LoVo (cell line): ENCODE measurements at places on chromosomes 11 and 22.
A peak's percentile ranks its signal among the peaks of the same experiment; 100 is the strongest.

DNA sequence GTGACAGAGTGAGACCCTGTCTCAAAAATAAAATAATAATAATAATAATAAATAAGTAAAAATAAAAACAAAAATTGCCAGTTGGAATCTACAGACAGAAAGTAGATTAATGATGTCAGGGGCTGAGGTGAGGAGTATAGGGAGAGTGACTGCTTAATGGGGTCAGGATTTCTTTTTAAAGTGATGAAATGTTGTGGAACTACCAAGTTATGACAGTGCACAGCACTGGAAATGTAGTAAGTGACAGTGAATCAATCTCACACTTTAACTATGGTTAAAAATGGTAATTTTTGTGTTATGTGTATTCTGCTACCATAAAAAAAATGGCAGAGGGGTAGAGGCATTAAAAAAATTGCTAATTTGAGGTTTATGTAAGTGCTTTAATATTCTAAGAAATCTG is 87.2 kb downstream of the ATG16L2 start:
- DNase-seq: no peak

DNA sequence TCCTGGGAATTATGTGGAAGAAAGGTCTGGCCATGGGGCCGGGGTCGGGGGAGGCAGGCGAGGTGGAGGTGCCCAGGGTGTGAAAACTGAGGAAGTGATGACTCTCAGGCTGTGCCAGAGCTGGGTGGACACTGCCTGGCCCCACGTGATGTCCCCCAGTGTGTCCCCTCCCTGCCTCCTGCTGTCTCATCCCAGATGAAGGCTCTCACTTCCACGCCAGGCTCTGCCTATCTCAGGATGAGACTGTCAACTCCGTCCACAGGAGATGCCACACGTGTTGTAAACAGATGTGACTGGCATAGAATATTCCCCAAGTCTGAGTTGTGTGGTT is 51.4 kb downstream of the RPS6KA4 start:
- DNase-seq: no peak

- peak; percentile 18 for DNase-seq
Measured at GRCh38 chr11:10592331-10592730, 23.9 kb upstream of the LYVE1 start.

DNA sequence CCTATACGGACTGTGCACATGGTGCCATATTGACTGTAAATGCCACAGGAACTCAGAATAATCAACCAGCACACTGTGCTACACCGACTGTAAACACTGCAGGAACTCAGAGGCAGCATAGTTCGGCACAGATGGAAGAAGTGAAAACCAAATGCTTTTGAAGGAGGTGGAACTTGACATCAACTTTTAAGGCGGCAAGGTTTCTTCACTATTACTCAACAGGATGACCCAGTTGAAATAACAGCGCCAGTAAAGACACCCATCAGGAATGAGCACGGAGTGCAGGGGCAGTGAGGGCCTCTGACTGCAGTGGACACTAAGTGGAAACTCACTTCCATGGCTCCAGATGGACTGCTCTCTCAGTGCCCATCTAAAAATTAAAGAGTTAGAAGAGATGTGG is 15.7 kb downstream of the TESMIN start:
- no peak for DNase-seq

DNA sequence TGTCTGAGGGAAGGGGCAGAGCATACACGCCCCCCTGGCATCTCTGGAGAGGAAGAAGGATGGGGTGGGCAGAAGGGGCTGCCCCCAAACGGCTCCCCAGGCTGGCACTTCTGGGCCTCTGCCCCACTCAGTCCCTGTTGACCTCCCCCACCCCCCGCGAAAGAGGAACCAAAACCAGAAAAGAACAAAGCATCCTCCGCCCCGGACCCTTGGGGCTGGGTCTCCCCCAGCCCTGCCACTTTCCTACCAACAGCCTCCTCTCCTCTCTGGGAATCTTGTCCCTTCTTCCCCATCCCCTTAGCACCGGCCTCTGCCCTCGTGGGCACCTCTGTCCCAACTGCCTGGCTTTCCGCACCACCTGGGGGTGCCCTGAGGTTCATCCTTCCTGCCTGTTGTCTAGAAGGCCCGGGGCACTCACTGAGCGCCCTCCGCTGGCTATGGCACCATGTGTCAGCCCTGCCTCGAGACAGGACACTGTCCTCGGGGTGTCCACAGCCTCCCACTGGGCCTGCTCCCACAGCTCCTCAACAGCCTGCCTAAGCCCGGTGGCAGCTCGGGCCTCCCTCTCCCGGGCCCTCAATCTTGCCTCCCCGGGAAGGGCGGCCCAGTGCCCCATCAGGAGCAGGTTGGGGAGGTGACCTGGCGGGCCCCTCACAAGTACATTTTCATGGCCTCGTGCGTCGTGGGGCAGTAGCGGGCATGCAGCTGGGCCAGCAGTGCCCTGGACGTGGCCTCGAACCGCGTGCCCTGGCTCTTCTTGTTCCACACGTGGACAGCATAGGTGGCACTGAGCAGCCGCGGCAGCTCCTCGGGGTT is 28.2 kb downstream of the A4GALT start:
- DNase-seq: no peak

DNA sequence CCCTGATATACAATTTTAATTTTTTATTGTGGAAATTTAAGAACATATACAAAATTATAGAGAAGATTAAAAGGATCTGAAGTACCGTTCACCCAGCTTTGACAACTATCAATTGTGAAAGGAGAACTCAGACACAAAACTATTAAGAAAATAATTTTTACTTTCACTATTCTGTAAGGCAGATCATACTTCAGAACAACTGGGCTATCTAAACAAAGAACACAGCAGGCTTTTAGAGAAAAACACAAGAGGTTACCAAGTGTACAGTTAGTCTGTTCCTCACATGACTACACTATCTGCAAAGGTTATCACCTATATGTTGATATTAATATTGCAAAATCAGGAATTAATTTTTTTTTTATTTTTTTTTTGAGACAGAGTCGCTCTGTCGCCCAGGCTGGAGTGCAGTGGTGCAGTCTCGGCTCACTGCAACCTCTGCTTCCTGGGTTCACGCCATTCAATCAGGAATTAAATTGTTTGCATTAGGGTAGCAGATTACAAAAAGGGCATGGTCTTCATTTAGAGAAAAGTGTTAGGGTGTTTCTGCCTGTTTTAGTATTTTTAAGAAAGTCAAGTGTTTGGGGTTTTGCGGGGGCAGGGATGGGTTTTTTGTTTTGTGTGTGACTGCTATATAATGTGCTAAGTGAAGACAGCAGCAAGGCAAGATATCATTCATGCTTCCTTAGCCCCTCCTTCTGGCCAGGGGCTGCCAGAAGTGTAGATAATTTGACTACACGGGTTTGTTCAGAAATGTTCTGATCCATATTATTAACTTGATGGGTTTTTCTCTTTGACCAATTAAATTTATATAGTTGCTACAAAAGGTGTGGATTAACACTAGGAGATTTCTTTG is 27.6 kb upstream of the SIK2 start:
- no peak for DNase-seq

DNA sequence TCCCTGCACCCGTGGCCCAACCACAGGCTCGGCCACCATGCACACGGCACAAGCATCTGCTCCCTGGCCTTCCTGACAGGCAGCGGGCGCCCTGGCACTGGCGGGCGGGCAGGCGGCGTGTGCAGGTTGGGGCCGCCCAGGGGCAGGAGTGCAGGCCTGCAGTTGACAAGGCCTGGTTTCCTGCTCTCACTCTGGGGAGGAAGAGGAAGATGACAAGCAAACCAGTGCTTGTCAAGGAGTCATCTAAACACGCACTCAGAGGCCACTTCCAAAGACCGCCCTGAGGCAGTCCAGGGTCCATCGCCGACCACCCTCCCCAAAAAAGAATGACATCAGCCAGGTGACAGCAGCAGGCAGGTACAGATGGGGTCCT is 65.3 kb upstream of the LINC01488 start:
- no peak for DNase-seq

DNA sequence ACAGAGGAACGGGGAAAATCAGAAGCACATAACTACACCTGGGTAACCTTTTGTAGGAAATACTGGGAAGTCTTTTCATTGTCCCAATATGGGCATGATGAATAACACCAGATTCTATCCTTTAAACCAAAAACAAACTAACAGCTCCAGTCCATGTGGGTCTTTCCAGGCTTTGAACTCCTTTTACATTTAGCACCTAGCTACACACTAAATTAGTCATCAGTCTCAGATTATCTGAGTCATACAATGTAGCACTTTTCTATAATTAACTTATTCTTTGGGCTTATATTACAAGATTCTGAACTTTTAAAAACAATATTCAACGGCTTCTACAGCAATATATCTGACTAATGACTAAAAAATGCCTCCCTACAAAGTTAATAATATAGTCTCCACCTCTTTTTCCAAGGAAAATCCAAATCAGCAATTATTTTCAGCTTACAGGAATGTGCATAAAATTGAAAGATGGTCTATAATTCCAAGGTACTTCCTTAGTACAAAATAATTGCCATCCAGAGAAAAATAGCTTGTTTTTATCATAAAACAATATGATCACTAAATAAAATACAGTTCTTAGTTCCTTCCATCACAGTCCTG is 26.3 kb downstream of the STK33 start:
- no peak for DNase-seq

- DNase-seq: peak; percentile 60
Measured at GRCh38 chr22:27134315-27134701, 476.9 kb downstream of the MIAT start.

GRCh38 chr22:48653306-48653705 is 1174.4 kb downstream of the BRD1 start:
- DNase-seq: no peak

GRCh38 chr22:39117585-39118191 is 20.6 kb downstream of the APOBEC3H start:
- peak; percentile 38 for DNase-seq

DNA sequence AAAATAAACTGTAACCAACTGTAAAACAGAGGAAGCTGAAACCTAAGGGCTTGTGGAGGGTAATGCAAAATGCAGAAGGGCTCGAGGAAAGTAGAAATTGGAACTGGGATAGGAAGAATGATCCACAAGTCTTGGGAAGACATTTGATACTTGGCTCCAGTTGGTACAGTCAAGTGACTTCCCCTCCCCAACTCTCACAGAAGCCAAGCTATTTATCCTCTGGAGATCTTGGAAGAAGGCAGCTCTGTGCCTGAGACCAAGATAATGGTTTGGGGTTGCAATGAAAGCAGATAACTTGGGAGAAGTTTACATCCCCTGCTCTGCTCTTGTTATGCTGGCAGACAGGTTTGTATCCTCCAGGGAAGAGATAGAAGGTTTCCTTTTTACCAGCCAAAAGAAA is 198.9 kb upstream of the ZC3H12C start:
- no peak for DNase-seq

- no peak for DNase-seq
Measured at GRCh38 chr11:72766152-72766902, 14.1 kb upstream of the ARAP1 start.

GRCh38 chr11:9004183-9004926 is 554 bp upstream of the NRIP3 start:
- DNase-seq: no peak

DNA sequence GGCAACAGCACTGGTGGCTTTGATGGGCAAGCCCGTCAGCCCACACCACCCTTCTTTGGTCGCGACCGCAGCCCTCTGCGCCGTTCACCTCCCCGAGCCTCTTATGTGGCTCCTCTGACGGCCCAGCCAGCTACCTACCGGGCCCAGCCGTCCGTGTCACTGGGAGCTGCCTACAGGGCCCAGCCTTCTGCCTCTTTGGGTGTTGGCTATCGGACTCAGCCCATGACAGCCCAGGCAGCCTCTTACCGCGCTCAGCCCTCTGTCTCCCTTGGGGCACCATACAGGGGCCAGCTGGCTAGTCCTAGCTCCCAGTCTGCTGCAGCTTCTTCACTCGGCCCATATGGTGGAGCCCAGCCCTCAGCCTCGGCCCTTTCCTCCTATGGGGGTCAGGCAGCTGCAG is 8.0 kb downstream of the RBM14 start:
- DNase-seq: no peak

- no peak for DNase-seq
Measured at GRCh38 chr11:71298761-71299181, 46.4 kb upstream of the SHANK2 start.

DNA sequence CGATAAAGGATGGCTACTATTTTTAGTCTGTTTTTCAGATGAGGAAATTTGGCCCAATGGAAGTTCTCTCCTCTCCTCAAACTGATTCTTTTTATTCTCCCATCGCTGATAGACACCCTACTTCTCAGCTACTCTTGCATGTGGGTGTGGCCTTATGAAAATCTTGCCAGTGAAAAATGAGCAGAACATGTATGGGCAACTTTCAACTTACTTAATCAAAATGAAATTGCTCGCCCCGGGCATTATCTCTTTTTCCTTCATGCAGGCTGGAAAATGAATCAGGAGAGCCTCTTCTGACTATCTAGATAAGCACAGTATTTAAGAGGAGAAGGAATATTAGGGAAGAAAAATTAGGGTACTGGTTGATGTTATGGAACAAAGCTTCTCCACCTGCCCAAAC is 2354.7 kb upstream of the RAG2 start:
- DNase-seq: no peak

DNA sequence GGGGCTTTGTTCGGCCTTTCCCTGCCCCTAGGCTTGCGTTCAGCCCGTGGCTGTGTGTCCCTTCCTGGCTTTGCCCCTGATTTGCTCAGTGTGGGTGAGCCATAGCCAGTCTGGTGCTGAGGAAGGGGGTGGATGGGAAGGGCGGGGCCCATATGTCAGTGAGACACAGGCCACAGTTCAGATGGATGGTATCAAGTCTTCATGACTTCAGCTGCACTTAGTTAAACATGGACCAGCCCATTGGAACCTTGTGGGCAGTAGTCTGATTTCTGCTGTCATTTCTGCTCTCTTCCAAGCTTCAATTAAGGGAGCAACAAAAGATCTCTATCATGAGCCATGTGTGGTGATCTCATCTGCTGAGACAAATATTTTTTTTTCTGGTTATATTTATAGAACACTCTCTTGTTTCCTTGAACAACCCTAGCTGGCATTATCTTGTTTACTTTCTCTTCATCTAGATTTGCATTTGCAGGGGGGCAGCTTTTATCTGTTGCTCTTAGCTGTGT is 21.6 kb upstream of the PEX26 start:
- DNase-seq: no peak

DNA sequence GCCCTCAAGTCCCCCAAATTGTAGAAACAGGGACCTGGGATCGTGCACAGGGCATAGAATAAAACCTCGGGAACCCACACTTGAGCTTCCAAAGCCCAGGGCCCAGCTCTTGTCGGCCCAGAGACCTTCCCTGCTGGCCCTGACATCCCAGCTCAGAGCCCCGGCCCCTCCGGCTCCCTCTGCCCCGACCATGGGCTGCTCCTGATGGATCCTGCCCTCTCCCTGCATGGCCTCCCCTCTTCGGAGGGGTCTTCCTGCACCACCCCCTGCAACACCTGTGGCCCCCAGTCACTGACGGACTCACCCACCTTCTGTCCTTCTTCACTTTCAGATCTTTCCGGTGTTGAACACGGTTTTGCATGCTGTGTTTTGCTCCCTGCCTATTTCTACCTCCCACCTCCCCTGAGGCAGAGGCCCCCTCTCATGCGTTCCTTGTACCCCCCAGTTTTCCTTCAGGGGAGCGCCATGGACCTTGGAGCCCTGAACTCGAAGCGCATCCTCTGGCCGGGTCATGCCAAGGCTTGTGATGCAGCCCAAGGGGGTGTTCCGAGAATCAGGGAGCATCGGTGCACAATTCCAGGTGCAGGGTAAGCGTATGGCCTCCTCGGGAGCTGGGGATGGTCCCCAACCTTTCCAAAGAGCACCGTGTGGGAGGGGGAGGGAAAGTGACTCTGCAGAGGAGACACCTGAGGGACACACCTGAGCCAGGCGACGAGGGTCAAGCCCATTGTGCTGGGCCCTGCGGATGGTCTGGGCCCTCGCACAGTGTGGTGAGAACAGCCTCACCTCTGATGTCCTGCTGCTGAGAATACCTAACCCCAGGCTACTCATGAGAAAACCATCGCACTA is 666.4 kb downstream of the BRD1 start:
- DNase-seq: no peak
